ENCODE measurements at places on chromosomes 2 and 18. TPM values are rescaled to one million over a fixed set of nuclear protein-coding genes. Genes with fewer than 3 reads are reported as not detected.
A peak's percentile ranks its signal among the peaks of the same experiment; 100 is the strongest.

The CCDC74A gene
- polyA plus RNA-seq, result 4.8 TPM

The GTF2A1L gene
- not detected for polyA plus RNA-seq

The SLC8A1 gene
- 0.60 TPM for polyA plus RNA-seq

The TRAK2 gene
- 76.5 TPM for polyA plus RNA-seq

The TMEM200C gene
- polyA plus RNA-seq, result 0.58 TPM

The SPEG gene
- 6.0 TPM for polyA plus RNA-seq

The PDE1A gene
- polyA plus RNA-seq, result 9.0 TPM

The C2orf92 gene
- not detected for polyA plus RNA-seq

The DSG4 gene
- 0.09 TPM for polyA plus RNA-seq

DNA sequence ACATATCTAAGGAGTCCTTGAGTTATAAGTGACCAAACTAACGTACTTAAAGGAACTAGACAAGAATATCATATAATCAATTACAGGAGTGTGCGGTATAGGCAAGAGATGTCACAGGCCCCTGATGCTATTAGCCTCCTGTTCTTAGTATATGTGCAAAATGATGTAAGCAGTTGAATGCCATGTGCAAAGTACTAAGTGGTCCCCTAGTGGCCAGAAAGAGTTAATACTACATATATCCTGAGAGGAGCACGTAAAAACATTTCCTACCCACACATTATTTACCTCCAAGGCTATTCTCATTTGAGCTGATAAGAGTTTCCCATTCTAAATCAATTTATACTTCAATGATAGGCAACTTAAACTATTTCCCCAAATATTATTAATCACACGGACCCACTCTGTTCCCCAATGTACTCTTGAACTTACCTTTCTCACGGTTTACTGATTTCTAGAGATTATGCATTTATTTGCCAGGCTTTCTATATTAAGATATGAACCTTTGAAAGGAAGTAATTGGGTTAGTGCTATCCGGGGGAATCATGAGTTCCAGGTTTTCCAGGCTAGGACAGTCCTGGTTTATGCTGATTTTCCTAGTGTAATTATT, 158.0 kb upstream of the KLHL14 start:
- DNase-seq, result no peak

- DNase-seq, result no peak
Observed at GRCh38 chr18:63158676-63159291, 160.8 kb downstream of the BCL2 start.

DNA sequence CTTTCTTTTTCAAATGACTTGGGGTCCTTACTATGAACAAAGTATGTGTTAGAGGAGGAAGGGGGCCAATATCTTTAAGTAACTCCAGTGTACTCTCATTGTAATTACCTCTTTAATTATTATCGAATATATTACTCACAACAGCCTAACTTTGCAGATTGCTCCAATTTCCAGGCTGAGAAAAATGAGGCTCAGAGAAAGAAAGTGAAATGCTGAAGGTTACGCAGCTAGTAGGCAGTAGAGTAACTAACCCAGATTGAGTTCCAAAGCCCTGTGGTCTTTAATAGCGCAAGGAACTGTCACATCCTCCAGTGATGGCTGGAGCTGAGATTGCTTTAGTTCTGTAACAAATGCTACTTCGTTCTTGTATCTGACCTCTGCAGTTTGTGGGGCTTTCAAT, 2.2 kb upstream of the GYPC start:
- DNase-seq, result no peak

DNA sequence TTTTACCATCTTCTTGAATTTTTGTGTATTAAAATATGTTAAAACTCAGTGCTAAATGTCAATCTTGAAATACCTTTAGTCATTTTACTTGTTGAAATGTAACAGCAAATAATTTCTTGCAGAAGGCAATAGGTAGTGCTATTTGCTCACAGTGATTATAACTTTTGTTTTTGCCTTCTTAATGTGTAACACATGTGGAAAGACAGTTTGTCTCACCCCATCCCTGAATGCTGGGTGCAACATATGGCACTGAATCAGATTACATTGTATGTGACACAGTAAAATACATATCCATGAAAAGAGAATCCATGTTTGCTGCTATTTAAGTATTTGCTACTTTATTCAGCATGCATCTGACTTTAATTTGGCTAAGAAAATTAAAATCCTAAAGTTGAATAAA, 35.3 kb downstream of the FRZB start:
- no peak for DNase-seq

GRCh38 chr2:71526975-71527374, 73.6 kb downstream of the DYSF start:
- DNase-seq, result peak; percentile 18

- no peak for DNase-seq
Observed at GRCh38 chr2:204317640-204318039, 227.6 kb upstream of the PARD3B start.

GRCh38 chr2:5473635-5474034, 218.5 kb upstream of the SOX11 start:
- no peak for DNase-seq

- DNase-seq, result no peak
Observed at GRCh38 chr2:43000242-43001054, 208.1 kb upstream of the HAAO start.

DNA sequence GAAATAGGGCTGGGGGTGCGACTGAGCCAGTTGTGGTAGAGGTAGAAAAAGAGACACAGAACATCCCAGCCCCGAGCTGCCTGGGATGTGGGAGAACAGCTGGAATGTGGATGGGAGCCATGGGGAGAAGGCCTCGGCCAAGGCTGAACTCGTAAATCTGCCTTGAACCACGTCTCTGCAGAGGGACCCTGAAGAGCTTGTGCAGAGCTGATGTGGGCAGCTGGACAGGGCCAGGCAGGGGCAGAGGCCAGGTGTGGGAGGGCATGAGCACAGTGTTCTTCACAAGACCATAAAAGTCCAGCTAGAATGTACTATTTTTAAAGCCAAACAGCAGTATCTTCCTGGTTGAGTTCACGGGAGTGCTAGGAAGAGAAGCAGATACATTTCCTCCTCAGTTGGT, 5.7 kb downstream of the TCF23 start:
- no peak for DNase-seq

DNA sequence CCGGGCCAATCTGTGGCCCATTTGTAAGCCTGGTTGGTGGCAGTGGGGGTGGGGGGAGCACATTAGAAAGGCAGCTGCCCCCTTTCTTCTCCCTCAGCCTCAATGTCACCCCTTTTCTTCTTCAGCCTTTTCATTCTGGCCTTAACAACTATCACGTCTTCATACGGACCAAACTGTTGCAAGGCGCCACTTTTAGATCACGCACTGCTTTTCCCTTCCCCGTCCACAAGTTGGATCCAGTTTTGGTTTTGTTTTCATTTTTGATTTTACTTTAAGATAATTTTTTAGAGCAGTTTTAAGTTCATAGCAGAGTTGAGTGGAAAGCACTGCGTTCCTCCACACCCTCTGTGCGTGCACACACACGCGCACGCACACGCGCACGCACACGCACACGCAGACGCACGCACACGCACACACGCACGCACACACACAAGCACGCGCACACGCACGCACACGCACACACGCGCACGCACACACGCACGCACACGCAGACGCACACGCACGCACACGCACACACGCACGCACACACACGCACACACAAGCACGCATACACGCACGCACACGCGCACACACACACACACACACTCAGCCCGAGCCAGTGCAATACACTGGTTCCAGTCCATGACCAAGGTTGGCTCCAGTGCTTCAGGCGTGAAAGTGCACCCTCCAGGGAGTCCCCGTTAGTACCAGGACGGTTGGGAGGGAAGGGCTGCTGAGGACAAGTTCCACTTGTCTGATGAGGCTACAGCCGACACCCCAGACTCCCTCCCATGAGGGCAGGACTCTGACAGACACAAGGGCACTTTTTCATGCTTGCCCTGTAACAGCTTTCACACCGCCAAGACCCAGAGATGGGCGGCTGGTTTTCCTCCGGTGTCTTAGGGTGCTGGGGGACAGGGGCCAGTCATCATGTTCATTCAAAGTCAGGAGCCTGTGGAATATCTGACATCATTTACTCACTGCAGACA, 22.4 kb downstream of the FBLN7 start:
- DNase-seq, result no peak

- DNase-seq, result no peak
Observed at GRCh38 chr18:48627216-48627615, 88.4 kb downstream of the CTIF start.

- no peak for DNase-seq
Observed at GRCh38 chr18:8231316-8231715, 377.9 kb upstream of the RAB12 start.

DNA sequence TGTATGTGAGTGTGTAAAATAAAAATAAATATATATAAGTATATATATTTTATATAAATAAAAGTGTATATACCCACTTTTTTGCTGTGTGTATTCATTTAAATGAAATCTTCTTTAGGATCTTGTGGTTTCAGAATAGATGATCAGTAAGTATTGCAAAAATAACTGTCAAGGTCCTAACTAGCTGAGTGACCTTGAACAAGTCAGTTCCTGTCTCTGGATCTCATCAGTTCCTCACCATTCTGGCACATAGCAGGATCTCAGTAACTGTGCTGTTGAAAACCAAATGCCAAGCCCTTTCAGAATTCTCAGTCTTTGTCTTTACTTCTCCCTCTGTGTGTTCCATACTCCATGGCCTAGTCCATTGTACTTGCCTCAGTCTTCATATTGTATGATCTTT, 115.3 kb upstream of the CXCR4 start:
- no peak for DNase-seq

DNA sequence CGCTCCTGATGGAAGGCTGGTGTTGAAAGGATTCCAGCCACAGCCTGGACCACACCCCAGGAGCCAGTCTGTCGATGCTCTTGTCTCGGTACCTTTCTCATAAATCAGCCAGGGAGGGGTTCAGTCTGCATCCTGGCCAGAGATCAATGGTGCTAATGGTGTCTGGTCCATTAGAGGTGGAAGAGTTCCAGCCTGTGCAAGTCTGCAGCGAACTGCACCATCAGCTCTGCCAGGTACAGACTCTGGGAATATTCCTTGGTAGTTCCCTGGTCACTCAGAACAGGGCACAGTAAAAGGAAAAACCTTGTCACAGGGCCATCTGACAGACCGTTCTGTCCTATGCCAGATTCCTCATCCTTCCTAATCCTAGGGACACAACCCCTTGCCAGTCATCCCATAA, 164.3 kb downstream of the MTCL1 start:
- no peak for DNase-seq

DNA sequence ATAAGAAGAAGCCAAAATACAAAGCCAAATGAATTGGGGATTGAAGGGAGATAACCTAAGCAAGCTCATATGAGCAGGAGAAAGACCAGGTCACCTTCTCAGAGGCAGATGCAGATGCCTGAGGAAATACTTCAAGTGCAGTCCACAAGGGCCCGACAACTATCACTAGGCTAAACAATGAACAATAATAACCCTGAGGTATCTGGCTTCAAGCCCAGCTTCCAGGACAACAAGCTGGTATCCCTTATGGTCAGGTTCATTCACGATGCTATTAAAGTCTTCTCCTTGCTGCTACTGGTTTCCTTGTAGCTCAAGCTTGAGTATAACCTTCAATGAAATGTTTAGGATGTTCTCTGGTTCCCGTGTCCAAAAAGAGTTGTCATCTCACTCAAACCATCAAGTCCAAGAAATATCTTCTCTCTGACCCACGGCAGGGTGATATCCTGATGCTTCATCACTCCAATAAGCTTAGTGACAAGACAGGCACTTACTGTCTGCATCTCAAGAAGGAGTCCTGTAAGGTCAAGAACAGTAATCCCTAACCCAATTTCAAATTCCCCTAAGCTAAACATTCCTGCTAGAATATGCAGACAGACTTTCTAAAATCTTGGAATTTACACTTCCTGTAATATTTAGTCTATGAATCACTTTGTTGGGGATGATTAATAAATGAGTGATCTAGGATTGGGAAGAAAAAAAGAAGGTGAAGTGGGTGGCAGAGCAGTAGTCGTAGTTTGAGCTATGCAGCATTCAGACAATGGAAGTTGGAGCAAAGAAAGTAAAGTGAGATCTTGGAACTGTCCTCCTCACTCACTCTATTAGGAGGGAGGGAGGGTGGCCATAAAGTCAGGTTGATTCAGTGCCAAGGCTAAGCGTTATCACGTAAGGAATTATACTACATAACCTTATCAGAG, 33.1 kb downstream of the CHN1 start:
- DNase-seq, result no peak
